Type B pancreatic cell (in vitro differentiated cells): ENCODE measurements at places on chromosomes 2 and 18. TPM values are rescaled to one million over a fixed set of nuclear protein-coding genes. Genes with fewer than 3 reads are reported as not detected.

UPP2 gene
- not detected in 2 replicates for total RNA-seq

MAP3K20 gene
- total RNA-seq: 12.1 and 23.5 TPM in 2 replicates

GAD1 gene
- total RNA-seq: 1.7 and 2.2 TPM in 2 replicates

ERFE gene
- total RNA-seq: 0.29 and 3.8 TPM in 2 replicates

MPP4 gene
- total RNA-seq: 0.46 TPM in 1 of 2 replicates, not detected in the other

BOLL gene
- not detected in 2 replicates for total RNA-seq

GPAT2 gene
- 0.39 TPM in 1 of 2 replicates, not detected in the other for total RNA-seq

B3GNT7 gene
- 6.8 and 14.4 TPM in 2 replicates for total RNA-seq

CHRNG gene
- total RNA-seq: 0.50 and 0.87 TPM in 2 replicates

MAP2 gene
- total RNA-seq: 18.2 and 37.5 TPM in 2 replicates

DPYSL5 gene
- 8.5 and 51.1 TPM in 2 replicates for total RNA-seq

OXER1 gene
- 2.3 and 2.8 TPM in 2 replicates for total RNA-seq

EPAS1 gene
- total RNA-seq: 59.8 and 362 TPM in 2 replicates

GRCh38 chr18:11757084-11757590 is 68.1 kb downstream of the GNAL start:
- peaks cover 6% of the 10 kb centered on the region for H3K4me1 ChIP-seq
- H3K36me3 ChIP-seq: no peaks in the 10 kb centered on the region
- no peak overlapping the region for H3K27ac ChIP-seq
- no peak overlapping the region for H3K4me3 ChIP-seq
- no peak for DNase-seq
- peaks cover 22% of the 10 kb centered on the region for H3K27me3 ChIP-seq

DNA sequence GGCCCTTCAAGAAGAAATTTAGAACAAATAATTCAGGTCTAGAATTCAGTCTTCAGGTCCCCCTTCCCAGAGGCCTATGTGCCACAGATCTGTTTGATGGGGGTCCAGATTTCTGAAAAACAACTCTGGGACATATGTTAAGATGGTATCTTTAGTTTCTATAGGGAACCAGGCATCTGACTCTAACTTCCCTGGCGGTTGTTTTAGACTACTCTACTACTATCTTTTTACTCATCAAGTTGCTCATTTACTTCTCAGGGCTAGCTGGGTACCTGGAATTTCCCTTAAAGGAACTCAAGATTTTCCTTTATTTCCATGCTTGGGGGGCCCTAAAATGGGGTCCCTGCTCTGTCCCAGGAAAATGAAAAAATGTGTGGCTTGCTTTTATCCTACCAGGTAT is 114.7 kb upstream of the RAB6C start:
- H3K36me3 ChIP-seq: peaks cover 3% of the 10 kb centered on the region
- peaks cover 2% of the 10 kb centered on the region for H3K27me3 ChIP-seq
- H3K4me1 ChIP-seq: peaks cover 6% of the 10 kb centered on the region
- no peak for DNase-seq
- no peak overlapping the region for H3K4me3 ChIP-seq

DNA sequence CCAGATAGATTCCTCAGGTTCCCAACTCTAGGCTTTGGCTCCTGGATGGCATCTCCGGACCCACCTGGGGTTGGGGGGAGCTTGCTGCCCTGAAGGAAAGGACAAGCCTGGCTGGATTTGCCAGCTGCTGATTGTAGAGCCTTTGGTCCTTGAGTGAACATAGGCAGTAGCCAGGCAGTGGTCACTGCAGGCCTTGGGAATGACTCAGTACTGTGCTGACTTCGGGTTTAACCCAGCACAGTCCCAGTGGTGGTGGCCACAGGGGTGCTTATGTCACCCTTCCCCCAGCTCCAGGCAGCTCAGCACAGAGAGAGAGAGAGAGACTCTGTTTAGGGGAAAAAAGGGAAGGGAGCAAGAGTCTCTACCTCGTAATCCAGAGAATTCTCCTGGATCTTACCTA is 27.7 kb upstream of the ACTR2 start:
- H3K4me1 ChIP-seq: no peaks in the 10 kb centered on the region
- H3K27me3 ChIP-seq: no peaks in the 10 kb centered on the region
- no peak overlapping the region for H3K4me3 ChIP-seq
- no peak for DNase-seq
- no peaks in the 10 kb centered on the region for H3K36me3 ChIP-seq

GRCh38 chr2:52000151-52000855 is 968.4 kb upstream of the NRXN1 start:
- H3K4me3 ChIP-seq: no peak overlapping the region
- H3K27me3 ChIP-seq: no peaks in the 10 kb centered on the region
- DNase-seq: no peak
- H3K36me3 ChIP-seq: no peaks in the 10 kb centered on the region
- no peak overlapping the region for H3K27ac ChIP-seq
- no peaks in the 10 kb centered on the region for H3K4me1 ChIP-seq

DNA sequence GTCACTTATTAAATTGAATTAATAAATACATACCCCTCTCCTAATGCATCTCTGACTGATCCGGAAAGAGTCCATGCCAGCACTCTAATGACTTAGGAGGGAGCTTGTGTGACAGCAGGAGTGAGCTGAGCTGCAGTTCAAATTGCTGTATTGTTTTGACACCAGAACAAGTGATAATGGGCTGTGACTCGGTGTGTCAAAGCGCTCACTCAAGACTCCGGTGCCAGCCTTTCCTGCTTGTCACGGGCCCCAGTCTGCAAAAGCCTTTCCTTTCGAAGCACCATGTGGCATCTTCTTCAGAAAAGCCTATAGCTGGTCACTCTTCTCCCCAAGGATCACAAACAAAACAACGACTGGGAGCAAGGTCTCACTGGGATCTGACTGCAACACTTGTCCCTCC is 43.3 kb downstream of the SATB2 start:
- H3K27ac ChIP-seq: no peak overlapping the region
- no peaks in the 10 kb centered on the region for H3K27me3 ChIP-seq
- no peak for DNase-seq
- H3K36me3 ChIP-seq: peaks cover 4% of the 10 kb centered on the region
- no peak overlapping the region for H3K4me3 ChIP-seq

DNA sequence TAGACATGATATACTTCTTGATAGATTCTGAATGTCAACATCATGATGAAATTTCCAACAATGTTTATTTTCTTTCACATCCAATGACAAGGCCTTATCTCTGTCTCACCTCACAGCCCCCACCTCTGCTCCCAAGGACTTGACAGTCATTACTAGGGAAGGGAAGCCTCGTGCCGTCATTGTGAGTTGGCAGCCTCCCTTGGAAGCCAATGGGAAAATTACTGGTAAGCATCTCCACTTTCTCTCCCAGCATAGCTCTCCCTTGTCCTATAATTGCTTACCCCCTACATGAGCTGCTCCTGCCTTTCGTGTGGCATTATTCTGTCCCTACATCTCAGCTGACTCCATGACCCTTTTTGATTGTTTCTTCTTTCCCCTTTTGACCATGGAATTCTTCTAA is 821.8 kb downstream of the MBD2 start:
- no peak overlapping the region for H3K27ac ChIP-seq
- no peak for DNase-seq
- no peaks in the 10 kb centered on the region for H3K36me3 ChIP-seq
- no peak overlapping the region for H3K4me3 ChIP-seq

GRCh38 chr2:124647245-124647644 is 622.2 kb downstream of the CNTNAP5 start:
- H3K27ac ChIP-seq: no peak overlapping the region
- H3K36me3 ChIP-seq: no peaks in the 10 kb centered on the region
- no peak for DNase-seq
- no peaks in the 10 kb centered on the region for H3K27me3 ChIP-seq
- H3K4me3 ChIP-seq: no peak overlapping the region

- H3K4me1 ChIP-seq: no peaks in the 10 kb centered on the region
- no peak for DNase-seq
- no peaks in the 10 kb centered on the region for H3K36me3 ChIP-seq
- H3K4me3 ChIP-seq: no peak overlapping the region
- H3K27me3 ChIP-seq: no peaks in the 10 kb centered on the region
Observed at GRCh38 chr2:151374436-151374835, 17.0 kb downstream of the TNFAIP6 start.

- H3K36me3 ChIP-seq: no peaks in the 10 kb centered on the region
- H3K4me3 ChIP-seq: no peak overlapping the region
- no peaks in the 10 kb centered on the region for H3K27me3 ChIP-seq
- DNase-seq: no peak
- peaks cover 24% of the 10 kb centered on the region for H3K4me1 ChIP-seq
Observed at GRCh38 chr2:12982149-12982584, 265.4 kb downstream of the TRIB2 start.

GRCh38 chr2:119441376-119442225 is 9.9 kb downstream of the TMEM37 start:
- no peak overlapping the region for H3K4me3 ChIP-seq
- H3K27ac ChIP-seq: no peak overlapping the region
- H3K27me3 ChIP-seq: no peaks in the 10 kb centered on the region

DNA sequence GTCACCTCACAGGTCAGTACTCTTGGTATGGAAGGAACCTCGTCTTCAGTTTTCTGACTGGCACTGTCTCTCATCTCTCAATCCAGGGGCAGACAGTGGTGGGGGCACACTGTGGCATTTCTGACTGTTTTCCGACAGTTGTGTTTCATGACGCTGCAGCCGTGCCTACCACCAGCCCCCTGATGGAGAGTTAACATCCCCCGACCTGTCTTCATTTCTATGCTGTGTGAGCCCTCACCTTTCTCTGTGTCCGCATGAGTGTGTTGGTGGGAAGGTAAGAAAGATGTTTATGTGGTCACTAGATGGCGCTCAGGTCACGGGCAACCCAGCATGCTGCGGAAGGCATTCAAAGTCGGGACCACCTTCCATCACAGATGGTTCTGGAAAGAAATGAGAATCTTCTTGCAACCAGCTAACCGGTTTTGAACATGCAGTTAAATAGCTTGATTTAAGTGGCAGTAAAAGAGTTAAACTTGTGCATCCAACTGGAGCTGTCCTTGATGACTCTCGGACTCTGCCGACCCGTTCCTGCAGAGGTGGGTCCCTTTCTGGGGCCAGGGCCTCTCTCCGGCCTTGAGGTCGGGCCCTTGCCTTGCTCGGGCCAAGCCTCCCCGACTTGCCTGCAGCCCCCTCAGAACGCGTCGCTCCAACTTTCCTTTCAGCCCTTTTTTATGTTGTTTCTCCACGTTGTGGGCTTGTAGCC is 92.4 kb downstream of the DYSF start:
- H3K27me3 ChIP-seq: peaks cover 29% of the 10 kb centered on the region
- H3K4me1 ChIP-seq: peaks cover 14% of the 10 kb centered on the region
- no peak overlapping the region for H3K27ac ChIP-seq
- no peaks in the 10 kb centered on the region for H3K36me3 ChIP-seq
- DNase-seq: no peak

- H3K27ac ChIP-seq: no peak overlapping the region
- DNase-seq: no peak
Observed at GRCh38 chr2:26636935-26637334, 4.2 kb downstream of the CIB4 start.

- no peak overlapping the region for H3K27ac ChIP-seq
- DNase-seq: no peak
- no peak overlapping the region for H3K4me3 ChIP-seq
Observed at GRCh38 chr18:67553437-67553836, 36.9 kb upstream of the DSEL start.

DNA sequence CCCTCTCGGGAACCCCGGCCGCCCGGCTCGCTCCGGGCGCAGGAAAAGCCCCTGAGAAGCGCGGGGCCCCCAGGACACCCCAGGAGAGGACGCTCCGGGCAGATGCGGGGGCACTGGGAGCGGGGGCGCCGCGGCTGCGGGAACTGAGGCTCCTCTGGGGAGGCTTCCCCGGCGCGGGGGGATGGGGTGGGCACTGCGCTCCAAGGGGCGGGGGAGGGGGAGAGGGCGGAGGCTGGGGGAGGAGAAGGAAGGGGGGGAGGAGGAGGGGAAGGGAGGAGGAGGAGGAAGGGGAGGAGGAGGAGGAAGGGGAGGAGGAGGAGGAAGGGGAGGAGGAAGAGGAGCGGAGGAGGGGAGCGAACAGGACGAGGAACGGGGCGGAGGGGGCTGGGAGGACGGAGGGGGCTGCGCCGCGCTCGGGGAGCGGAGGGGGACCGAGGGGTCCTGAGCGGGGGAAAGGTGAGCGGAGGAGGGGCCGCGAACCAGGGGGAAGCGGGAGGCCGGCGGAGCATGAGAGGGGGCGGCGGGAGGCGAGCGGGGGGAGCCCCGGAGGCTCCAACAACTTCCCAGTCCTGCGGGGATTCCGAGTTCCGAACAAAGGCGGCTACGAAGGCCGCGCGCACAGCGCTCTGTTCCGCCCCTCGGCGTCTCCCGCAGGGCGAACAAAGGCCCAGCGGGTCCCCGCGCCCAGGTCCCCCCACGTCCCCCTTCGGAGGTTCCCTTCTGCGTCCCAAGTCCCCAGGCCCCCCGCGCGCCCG is 742 bp downstream of the PXDN start:
- peaks cover 12% of the 10 kb centered on the region for H3K4me1 ChIP-seq
- peak overlapping the region; percentile 97 for H3K4me3 ChIP-seq
- DNase-seq: no peak
- peak overlapping the region; percentile 95 for H3K27ac ChIP-seq
- peaks cover 16% of the 10 kb centered on the region for H3K36me3 ChIP-seq
- H3K27me3 ChIP-seq: peaks cover 26% of the 10 kb centered on the region

- H3K4me1 ChIP-seq: peaks cover 6% of the 10 kb centered on the region
- H3K4me3 ChIP-seq: no peak overlapping the region
- H3K27me3 ChIP-seq: no peaks in the 10 kb centered on the region
- H3K36me3 ChIP-seq: no peaks in the 10 kb centered on the region
Observed at GRCh38 chr18:11392980-11393885, 216.2 kb upstream of the SLC35G4 start.

DNA sequence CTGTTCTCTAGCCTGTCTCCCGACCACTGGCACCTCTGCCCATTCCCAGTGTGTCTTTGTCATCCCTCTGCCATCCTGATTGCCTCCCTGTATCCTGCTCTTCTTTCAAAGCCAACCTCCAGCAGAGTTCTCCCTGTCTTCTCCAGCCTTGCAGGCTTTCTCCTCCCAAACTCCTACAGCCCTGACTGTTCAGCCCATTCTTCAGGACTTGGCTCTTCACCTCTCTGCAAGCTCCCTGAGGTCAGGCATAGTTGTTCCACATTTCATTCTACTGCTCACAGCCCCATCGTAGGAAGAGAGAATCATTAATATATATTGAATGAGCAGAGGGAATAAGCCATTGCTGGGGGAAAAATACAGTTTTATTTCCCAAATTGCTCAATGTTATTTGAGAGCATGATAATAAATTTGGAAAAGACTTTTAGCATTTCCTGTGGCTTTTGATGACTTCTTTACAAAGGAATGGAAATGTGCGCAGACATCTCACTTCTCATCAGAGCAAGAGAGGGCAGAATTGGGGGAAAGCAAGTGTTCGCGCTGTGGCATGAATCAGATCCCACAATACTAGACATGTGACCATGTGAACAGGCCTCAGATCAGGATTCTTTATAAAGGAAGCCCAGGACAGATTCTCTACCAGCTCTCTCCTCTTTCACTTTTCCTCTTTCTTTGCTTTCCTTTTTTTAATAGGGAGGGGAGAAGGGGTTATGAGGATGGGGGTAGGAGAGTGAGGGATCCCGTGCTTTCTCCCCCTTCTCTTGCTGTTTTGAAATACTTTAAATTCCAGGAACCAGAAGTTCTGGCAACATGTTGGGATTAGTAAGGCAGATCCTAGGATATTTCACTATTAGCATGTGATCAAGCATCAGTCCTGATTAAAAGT is 37.4 kb downstream of the EPAS1 start:
- peaks cover 81% of the 10 kb centered on the region for H3K4me1 ChIP-seq
- DNase-seq: no peak
- H3K27ac ChIP-seq: peak overlapping the region; percentile 70
